GM23248 (cell line): ENCODE measurements at places on chromosomes 5 and 9. TPM values are rescaled to one million over a fixed set of nuclear protein-coding genes. Genes with fewer than 3 reads are reported as not detected.

Gene CENPK
- total RNA-seq, result 17.2 and 22.4 TPM in 2 replicates

Gene SNCAIP
- total RNA-seq, result 2.4 and 4.0 TPM in 2 replicates

Gene RPL12
- total RNA-seq, result 1,255 and 1,676 TPM in 2 replicates

Gene DOCK8
- total RNA-seq, result not detected in 2 replicates

Gene PRDM9
- total RNA-seq, result not detected in 2 replicates

Gene ADAMTS13
- 2.1 and 2.2 TPM in 2 replicates for total RNA-seq

Gene MLANA
- total RNA-seq, result not detected in 2 replicates

DNA sequence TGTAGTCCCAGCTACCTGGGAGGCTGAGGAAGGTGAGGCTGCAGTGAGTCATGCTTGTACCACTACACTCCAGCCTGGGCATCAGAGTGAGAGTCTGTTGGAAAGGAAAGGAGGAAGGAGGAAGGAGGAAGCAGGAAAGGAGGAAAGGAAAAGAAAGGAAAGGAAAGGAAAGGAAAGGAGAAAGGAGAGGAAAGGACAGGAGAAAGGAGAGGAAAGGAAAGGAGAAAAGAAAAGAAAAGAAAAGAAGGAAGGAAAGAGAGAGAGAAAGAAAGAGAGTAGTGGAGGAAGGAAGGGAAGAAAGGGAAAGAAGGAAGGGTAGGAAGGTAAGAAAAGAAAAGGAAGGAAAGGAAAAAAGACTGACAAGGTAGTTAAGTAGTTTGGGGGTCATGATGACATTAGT, 162.6 kb upstream of the SLC12A2 start:
- no peaks in the 10 kb centered on the region for H3K4me1 ChIP-seq
- no peaks in the 10 kb centered on the region for H3K36me3 ChIP-seq

- H3K36me3 ChIP-seq, result no peaks in the 10 kb centered on the region
- H3K4me3 ChIP-seq, result no peak overlapping the region
- no peak overlapping the region for H3K27ac ChIP-seq
- no peaks in the 10 kb centered on the region for H3K27me3 ChIP-seq
Measured at GRCh38 chr5:42492974-42493373, 69.7 kb downstream of the GHR start.

DNA sequence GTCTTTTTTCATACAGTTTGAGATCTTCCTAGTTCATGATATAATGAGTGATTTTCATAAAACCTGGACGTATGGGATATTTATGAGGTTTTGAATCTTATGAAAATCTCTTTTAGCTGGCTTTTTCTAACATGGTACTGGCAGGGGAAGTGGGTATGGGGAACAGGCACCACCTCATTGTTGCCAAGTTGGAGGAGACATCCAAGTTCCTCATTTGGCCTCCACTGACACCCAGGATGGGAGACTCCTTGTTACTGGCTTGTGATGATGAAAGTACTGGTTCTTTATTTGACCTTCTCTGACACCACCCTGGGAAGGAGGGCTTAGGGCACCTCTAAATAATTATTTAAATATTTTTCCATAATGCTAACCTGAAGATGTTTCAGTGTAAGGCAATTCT, 4.0 kb upstream of the TNPO1 start:
- no peaks in the 10 kb centered on the region for H3K27me3 ChIP-seq
- no peak overlapping the region for H3K27ac ChIP-seq
- H3K4me3 ChIP-seq, result no peak overlapping the region
- no peak for DNase-seq
- peaks cover 11% of the 10 kb centered on the region for H3K4me1 ChIP-seq

DNA sequence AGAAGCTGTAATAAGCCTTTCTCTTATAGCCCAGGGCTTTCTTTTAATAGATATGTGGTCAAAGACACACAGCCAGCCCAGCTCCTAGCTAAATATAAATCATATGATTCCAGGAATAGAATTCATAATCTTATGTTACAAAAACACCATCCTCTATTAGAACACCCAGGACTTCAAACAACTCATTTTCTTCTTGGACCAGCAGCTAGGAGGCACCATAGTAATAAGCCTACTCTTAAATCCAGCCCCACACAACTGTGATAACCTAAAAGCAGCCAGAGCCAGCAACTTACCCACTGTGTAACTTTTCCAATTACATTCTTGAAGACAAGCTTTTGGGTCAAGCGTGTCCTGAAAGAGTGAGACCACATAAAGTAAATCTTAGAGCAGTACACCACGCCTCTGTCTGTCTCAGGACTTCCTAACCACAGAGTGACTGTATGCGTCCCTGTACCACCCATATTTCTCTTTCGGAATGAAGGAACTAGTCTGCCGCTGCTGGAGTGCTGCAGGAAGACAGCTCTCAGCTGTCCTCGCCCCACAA, 223.8 kb downstream of the TLE1 start:
- DNase-seq, result no peak
- H3K27me3 ChIP-seq, result peaks cover 11% of the 10 kb centered on the region; the same call in 1 of the 2 replicates
- no peaks in the 10 kb centered on the region for H3K36me3 ChIP-seq

DNA sequence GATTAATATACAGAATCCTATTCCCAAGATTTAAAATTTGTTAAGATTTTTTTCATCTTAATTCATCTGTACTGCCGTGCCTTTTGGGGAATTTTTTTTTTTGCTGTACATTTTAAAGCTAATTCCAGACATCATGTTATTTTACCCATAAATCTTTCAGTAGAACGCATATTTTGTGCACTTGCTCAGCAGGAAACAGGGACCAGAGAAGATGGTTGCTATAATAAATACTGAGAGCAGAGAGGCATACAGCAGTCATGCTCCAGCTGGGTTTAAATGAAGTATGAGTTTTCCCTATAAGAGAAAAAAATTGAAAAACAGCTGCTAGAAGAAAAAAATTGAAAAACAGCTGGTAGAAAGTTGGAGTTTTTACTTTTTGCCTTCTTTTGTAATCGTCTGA, 196.9 kb upstream of the PUM3 start:
- H3K4me1 ChIP-seq, result peaks cover 10% of the 10 kb centered on the region; the same call in 1 of the 2 replicates
- H3K27me3 ChIP-seq, result no peaks in the 10 kb centered on the region
- no peaks in the 10 kb centered on the region for H3K36me3 ChIP-seq
- no peak for DNase-seq
- no peak overlapping the region for H3K27ac ChIP-seq
- H3K4me3 ChIP-seq, result no peak overlapping the region

DNA sequence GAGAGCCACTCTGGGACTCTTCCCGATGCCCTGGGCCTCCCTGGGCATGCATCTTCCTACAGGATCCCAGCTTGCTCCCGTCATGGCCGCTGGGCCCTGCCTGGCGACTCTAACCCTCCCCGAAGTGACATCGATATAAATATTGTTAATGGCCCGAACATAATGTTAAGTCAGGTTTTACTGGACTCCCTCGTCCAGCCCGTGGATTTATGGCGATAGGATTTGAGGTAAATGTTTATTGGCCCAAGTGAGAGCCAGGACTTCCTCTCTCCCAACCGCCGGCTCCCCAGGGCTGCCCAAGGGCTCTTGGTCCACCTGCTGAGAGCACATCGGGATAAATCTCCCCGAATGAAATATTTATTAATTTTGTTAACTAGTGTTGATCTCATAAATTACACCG, 246.3 kb downstream of the PBX3 start:
- H3K4me3 ChIP-seq, result no peak overlapping the region
- H3K27ac ChIP-seq, result no peak overlapping the region
- H3K36me3 ChIP-seq, result no peaks in the 10 kb centered on the region
- no peak for DNase-seq
- H3K27me3 ChIP-seq, result no peaks in the 10 kb centered on the region
- H3K4me1 ChIP-seq, result no peaks in the 10 kb centered on the region

- no peak overlapping the region for H3K4me3 ChIP-seq
- no peak for DNase-seq
- H3K27me3 ChIP-seq, result no peaks in the 10 kb centered on the region
- no peaks in the 10 kb centered on the region for H3K4me1 ChIP-seq
- H3K36me3 ChIP-seq, result no peaks in the 10 kb centered on the region
- no peak overlapping the region for H3K27ac ChIP-seq
Measured at GRCh38 chr9:82080265-82080664, 91.7 kb downstream of the SPATA31D1 start.

GRCh38 chr9:124869986-124870560, 8.1 kb downstream of the ARPC5L start:
- no peaks in the 10 kb centered on the region for H3K27me3 ChIP-seq
- peaks cover 16% of the 10 kb centered on the region for H3K36me3 ChIP-seq
- peaks cover 26% of the 10 kb centered on the region for H3K4me1 ChIP-seq
- H3K4me3 ChIP-seq, result peak overlapping the region; percentile 98
- H3K27ac ChIP-seq, result peak overlapping the region; percentile 95

DNA sequence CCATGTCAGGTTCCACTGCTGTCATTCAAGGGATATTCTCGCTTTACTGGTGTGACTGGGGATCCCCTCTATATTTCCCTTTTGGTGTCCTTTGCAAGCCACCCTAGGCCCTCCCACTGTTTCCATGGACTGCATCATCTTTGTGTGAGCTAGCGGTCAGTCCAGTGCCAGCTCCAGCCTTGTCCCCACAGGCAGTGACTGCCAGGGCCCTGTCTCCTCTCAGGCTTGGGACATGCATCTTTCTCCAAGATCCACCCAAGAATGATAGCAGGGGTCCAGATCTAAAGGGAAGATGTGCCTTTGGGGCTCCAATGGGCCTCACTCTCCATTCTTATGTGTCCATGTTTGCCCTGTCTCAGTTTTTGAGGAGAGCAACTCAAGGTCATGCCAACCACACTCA, 37.8 kb upstream of the NXNL2 start:
- no peak overlapping the region for H3K4me3 ChIP-seq
- H3K4me1 ChIP-seq, result no peaks in the 10 kb centered on the region
- H3K36me3 ChIP-seq, result no peaks in the 10 kb centered on the region
- H3K27ac ChIP-seq, result no peak overlapping the region
- H3K27me3 ChIP-seq, result no peaks in the 10 kb centered on the region
